ENCODE measurements at places on chromosomes 7 and 10. TPM values are rescaled to one million over a fixed set of nuclear protein-coding genes. Genes with fewer than 3 reads are reported as not detected.

Gene NCAPG2
- 8.2 TPM for total RNA-seq

Gene FXYD4
- total RNA-seq, result not detected

Gene CBLL1
- 35.3 TPM for total RNA-seq

- no peak for DNase-seq
These were observed 547.7 kb upstream of the DPP6 start for GRCh38 chr7:153504288-153505075.

Measured in activated B cell treated with CpG ODN at 0.5 μM for 24 hours (primary cell).